ENCODE measurements at places on chromosomes 12 and 14. TPM values are rescaled to one million over a fixed set of nuclear protein-coding genes. Genes with fewer than 3 reads are reported as not detected.

The MYH7 gene
- total RNA-seq: 0.06 TPM

The ACSM4 gene
- not detected for total RNA-seq

The DENND5B gene
- 14.1 TPM for total RNA-seq

The CPNE6 gene
- 0.19 TPM for total RNA-seq

The PLXNC1 gene
- 11.6 TPM for total RNA-seq

The CISTR gene
- not detected for total RNA-seq

The DNAI7 gene
- 5.3 TPM for total RNA-seq

The TOMM20L gene
- not detected for total RNA-seq

The GLI1 gene
- total RNA-seq: 2.8 TPM

The GPRC5A gene
- 60.6 TPM for total RNA-seq

The JAG2 gene
- total RNA-seq: 26.1 TPM

The SERPINA10 gene
- total RNA-seq: not detected

The TROAP gene
- total RNA-seq: 1.0 TPM

The GPR137C gene
- 0.54 TPM for total RNA-seq

The DAO gene
- 0.41 TPM for total RNA-seq

All from kidney (tissue), 22 donors.